ENCODE measurements at places on chromosomes 3 and 15.
A peak's percentile ranks its signal among the peaks of the same experiment; 100 is the strongest.

DNA sequence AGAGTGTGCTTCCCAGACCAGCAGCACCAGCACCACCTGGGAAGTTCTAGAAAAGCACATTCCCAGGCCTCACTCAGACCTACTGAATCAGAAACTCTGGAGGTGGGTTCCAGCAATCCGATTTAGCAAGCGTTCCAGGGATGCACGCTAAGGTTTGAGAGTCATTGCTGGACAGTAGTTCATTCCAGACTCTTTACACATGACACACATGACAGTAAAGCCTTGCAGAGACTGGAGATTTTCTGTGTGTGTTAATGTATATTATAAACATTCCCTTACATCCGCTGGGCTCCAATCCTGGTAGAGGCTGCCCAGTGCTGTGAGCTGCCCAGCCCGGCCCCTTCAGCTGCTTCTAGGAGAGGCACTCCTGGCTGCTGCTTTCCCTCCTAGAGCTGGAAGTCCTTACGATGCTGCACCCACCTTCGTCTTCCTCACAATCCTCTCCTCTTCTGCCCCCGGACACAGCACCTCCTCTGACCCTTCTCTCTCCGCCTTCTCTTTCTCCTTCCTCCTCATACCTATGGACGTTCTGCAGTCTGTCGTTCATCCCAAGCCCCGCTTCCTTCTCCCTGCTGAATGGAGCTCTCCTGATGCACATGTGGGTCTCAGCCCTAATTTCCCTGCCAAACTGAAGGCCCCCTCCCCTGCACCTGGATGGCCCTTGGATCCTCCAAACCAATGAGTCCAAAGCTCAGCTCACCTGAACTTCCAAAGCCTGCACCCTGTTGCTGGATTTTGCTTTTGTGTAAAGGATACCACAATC is 44.4 kb downstream of the ITGA11 start:
- DNase-seq = peak; percentile 32

GRCh38 chr15:30985081-30985531 is 6.3 kb downstream of the MTMR10 start:
- no peak for DNase-seq

GRCh38 chr3:16865335-16865734 is 19.4 kb upstream of the PLCL2 start:
- no peak for DNase-seq

DNA sequence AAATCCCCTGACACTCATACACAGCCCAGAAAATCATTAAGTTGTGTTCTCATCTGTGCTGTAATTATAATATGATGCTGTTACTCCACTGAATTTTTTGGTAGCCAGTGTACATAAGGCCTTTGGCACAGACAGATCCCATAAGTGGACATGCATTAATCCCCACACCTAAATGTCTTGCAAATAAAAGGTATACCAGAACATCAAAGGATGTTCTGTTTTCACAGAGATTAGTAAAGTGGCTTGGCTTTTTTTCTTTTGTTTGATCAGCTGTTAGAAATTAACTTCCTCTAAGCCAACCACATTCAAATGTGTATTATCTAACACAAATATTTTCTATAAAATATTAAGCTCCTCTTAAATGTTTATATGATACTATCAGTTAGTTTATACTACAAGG is 2.7 kb downstream of the SST start:
- no peak for DNase-seq

DNA sequence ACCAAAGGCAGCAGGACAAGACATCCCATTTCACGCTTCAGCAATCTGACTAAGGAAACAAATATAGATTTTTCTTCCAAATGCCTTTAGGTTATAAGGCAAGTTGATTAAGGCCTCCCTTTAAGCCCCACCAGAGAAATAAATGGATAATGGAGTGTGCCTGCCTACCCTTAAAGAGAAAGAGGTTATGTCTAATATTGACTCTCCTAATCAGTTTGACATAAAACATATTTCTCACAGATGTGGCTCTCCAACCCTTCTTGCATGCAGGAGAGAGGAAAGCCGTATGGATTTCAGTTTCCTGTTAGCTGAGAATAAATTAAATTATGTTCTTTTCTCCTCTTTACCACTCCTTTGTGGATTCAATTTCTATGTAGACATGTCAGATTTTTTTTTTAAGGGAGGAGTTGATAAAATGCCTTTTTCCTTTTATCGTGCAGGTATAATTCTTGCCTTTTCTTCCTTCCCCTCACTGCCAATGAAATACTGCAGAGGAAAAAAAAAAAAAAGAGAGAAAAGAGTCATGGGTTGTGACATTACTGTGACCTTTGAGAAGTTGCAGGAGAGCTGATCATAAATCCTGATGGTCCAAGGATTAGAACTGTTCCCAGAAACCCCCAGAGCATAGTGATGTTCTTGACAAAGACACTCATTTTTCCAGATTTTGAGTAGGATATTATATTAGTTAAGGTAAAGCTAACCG is 355.3 kb upstream of the SLCO3A1 start:
- DNase-seq = no peak
